ENCODE measurements at places on chromosomes 1 and 21.

GRCh38 chr1:153537376-153537730 lies 1.6 kb upstream of the S100A6 start:
- H3K4me1 ChIP-seq: peaks cover 68% of the 10 kb centered on the region
- H3K27me3 ChIP-seq: no peaks in the 10 kb centered on the region
- no peaks in the 10 kb centered on the region for H3K36me3 ChIP-seq
- peak overlapping the region; percentile 12 for H3K27ac ChIP-seq
- no peak for DNase-seq

- no peak overlapping the region for H3K4me3 ChIP-seq
- H3K27me3 ChIP-seq: peaks cover under 1% of the 10 kb centered on the region
- no peak overlapping the region for H3K27ac ChIP-seq
- DNase-seq: peak; percentile 41
- peaks cover 36% of the 10 kb centered on the region for H3K4me1 ChIP-seq
These were observed 170.6 kb downstream of the RUNX1 start for GRCh38 chr21:34878501-34878900.

- peaks cover 7% of the 10 kb centered on the region for H3K4me1 ChIP-seq
- H3K27me3 ChIP-seq: no peaks in the 10 kb centered on the region
- no peaks in the 10 kb centered on the region for H3K36me3 ChIP-seq
These were observed 1.8 kb upstream of the MCOLN2 start for GRCh38 chr1:84998642-84999280.

DNA sequence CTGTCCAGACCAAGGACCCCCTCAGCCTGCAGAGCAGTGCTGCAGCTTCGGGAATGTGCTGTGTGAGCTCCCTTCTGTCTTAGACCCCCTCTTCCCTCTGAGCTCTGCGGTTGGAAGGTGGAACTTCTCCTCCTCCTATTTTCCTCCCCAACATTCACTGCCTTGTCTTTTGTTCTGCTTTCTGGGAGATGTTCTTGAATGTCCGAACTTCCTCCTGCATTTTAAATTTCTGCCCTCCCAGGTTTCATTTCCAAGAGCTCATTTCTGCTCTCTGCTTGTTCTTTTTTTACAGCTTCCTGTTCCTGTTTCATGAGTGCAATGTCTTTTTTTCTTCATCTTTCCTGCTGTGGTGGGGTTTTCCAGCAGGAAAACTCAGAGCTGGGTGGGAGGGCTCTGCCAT lies 29.3 kb downstream of the RRP1 start:
- no peaks in the 10 kb centered on the region for H3K27me3 ChIP-seq
- H3K4me1 ChIP-seq: no peaks in the 10 kb centered on the region
- no peak overlapping the region for H3K27ac ChIP-seq
- no peak overlapping the region for H3K4me3 ChIP-seq
- no peaks in the 10 kb centered on the region for H3K36me3 ChIP-seq

DNA sequence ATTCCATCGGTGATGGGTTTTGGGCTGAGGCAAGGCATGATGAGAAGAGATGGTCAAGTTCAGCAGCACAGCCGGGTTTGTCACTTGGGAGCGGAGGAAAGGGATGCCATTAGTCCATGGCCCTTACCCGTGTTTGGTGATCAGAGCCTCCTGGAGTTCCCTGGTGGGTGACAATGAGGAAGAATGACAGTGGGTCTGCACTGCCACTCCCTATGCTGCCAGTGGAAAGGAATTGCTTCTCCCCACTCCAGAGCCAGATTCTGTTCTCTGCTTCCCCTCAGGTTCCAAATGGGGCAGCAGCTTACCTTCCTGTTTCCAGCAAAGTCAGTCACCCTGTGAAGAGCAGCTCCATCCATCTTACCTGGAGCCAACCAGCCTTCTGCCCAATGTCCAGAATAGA lies 393.1 kb downstream of the PTPRU start:
- DNase-seq: no peak
- no peaks in the 10 kb centered on the region for H3K27me3 ChIP-seq
- H3K4me3 ChIP-seq: no peak overlapping the region
- H3K4me1 ChIP-seq: no peaks in the 10 kb centered on the region
- no peak overlapping the region for H3K27ac ChIP-seq

GRCh38 chr1:179817789-179818188 lies 59.8 kb downstream of the TOR1AIP2 start:
- H3K27ac ChIP-seq: no peak overlapping the region
- no peak overlapping the region for H3K4me3 ChIP-seq
- H3K27me3 ChIP-seq: no peaks in the 10 kb centered on the region

All from thyroid gland (tissue), 4 donors.